ENCODE measurements at places on chromosomes 3 and 15.

DNA sequence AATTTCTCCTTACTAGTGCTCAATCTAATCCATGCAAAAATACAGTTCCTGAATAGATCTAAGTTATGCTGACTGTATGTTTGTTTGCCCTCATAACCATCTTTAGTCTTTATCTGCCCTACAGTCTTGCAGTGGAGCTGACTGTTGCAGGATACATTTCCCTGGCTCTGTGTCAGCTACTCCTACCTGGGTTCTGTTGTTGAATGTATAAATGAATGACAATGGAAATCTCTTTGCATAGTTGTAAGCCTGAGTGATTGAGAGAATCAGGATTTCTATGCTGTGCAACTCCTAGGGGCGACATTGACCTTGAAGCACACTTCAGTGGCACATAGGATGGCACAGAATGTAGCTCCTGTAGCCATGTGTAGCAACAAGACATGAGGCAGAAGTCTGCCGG is 16.0 kb upstream of the ZBBX start:
- DNase-seq, result no peak

DNA sequence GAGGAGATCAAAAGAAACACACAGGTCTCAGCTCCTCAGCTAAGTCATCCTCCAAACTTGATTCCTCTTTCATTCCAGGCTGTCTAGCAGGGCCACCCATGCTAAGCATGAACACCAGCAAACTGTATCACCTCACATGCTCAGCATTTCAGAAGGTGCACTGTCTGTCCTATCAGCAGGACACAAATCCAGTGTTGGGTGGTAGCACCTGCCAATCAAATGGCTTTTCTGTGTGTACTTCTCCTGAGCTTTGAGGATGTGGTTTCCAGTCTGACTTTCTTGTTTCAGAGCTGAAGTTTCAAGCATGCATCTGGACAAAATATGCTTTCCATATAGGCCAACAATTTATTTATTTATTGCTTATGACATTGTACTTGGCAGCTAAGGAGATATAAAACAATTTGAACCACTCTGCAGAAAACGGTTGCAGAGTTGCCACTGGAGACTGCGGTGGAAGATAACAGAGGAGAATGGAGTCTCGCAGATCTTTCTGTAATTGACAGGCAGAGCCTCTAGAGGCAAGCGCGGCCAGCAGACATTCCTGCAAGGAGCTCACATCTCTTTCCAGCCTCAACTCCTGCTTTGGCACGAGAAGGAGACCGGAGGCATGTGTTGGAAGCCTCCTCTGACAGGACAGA is 167.1 kb upstream of the WNT5A start:
- DNase-seq, result no peak

GRCh38 chr3:141646760-141647561 is 91.1 kb upstream of the RNF7 start:
- DNase-seq, result no peak

DNA sequence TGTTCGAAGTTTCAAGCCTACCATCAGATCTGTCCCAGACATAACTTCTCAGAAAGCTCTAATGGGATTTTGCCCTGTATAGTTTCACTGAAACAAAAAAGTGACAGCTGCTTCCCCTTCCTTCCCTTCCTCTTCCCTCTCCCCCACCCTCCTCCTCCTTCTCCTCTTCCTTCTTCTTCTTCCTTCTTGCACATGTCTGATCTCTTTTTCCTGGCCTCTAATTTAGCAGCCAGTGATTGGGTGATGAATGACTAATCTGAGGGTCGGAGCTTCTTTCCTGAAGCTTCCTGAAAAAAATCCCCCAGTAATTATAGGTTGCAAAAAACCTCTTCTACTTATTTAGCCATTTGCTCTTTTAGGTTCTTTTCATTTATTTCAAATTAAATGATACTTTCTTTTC is 168.7 kb downstream of the POTEB3 start:
- no peak for DNase-seq

- DNase-seq, result no peak
Measured at GRCh38 chr15:25731411-25731810, 131.7 kb downstream of the ATP10A start.

DNA sequence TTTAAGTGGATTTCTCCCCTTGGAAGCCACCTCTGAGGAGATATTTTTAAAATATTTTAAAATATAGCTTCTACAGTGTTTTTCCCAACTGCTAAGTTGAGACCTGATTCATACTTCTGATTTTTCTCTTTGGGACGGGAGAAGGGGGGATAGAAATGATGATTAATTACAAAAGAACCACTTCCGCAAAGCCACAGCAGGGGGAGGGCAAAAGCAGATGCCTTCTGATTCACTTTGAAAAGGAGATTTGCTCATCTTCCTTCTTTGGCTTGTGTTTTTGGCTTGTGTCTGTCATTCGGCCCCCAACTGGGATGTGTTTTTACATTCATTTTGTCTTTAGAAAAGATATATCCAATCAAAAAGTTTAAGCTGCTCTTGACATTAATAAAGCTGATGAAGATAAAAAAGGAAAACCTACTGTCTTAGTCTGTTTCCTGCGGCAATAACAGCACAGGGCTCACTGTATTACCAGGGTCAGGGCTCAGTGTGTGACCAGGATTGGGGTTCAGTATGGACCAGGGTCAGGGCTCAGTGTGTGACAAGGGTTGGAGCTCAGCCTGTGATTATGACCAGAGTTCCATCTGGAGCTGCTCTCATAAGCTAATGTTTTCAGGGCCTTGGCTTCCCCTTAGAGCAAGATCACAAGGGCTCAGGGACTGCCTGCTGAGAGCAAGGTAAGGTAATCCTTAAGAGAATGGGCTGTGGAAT is 223.2 kb downstream of the MTHFS start:
- no peak for DNase-seq

DNA sequence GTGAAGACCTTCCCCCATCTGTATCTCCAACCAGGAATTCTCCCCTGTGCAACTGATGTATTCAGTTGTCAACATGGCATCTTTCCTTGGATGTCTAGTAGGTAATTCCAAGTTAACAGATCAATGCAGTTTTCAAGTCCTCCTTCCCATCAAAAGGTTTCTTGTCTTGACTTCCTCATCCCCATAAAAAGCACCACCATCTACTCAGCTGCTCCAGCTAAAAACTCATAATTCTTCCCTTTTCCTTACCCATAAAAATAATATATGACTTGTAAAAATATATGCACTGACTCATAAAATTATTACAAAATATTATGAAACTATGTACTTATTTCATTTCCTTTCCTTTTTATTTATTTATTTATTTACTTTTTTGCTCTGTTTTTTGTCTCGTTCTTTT is 5.0 kb upstream of the CAND2 start:
- DNase-seq, result no peak

DNA sequence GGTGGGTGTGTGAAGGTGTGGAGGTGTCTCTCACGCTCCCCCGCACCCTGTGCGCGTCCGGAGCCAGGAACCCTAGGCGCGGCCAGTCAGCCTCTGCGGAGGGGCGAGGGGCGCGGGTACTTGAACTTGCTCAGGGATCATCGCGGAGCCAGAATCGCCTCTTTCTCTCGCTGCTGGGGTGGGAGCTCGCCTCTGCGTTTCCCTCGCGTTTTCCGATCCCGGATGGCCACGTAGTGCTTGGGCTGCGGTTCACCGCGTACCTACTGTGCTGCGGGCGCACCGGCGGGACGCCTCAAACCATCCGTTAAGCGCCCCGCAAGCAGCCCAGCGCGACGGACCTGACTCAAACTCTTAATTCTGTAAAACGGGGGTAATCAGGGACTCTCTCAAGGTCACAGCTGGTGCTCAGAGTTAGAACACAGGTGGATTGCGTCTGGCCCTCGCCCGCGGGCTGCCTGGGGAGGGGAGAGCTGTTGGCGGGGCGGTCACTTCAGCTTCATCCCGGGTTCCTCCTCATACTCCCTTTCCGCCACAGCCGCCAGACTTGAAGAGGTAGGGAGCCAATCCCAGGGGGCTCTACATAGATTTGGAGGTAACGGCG is 686 bp downstream of the MYRIP start:
- DNase-seq, result no peak

- DNase-seq, result no peak
Measured at GRCh38 chr3:70871909-70872656, 559.6 kb upstream of the MDFIC2 start.

DNA sequence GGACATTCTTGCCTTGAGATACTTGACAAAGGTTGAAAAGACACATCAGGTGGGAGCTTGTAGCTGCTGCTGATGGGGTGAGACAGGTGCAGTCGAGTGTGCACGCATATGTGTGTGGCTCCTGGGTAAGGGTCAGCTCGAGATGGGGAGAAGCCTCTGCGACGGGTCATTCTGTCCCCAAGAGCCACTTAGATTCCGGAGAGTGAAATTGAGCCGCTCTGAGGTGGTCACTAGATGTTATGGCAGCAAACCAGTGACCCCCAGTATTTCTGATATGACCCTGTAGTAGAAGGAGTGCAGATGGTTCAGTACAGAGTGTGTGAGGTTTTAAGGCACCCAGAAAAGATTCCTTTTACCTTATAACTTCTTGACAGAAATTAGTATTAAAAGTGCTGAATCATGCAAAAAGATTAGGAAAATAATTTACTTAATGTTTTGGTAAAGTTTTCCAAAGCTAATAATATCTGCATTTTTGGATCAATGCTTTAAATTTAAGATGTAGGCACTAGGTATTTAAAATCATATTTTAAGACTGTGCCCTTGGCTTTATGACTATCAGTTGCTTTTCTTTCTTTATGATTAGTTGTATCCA is 241.9 kb upstream of the TOPAZ1 start:
- no peak for DNase-seq

DNA sequence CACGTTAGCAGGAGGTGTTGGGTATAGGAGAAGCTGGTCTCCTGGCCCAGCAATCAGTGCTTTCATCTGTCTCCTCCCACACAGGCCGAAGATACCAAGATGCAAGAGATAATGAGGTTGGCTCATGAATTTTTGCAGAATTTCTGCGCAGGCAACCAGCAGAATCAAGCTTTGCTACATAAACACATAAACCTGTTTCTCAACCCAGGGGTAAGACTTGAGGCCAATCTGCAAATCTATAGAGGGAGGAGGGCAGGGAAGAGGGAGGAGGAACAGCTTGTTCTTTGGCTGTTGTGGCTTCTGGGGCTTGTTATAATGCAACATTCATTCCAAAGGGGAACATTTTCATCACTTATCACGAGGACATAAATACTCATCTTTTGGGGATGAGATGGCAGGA is 195.3 kb downstream of the ITPR1 start:
- DNase-seq, result no peak

DNA sequence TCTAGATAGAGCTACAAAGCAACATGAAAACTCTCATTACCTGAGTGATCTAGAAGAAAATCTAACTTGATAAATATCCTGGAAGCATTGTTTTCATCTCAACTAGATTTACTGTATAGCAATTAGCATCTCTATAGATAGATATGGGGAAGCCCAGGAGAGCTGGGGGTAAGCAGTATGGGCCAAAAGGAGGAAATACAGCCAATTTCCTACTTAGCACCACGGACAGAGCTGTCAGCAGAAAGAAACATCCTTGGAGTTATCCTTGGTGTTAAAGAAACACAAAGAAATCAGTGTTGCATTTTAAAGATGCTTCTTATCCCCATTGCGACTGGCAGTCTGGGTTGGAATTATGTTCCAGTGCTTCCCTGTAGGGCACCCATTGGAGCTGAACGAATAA is 126.2 kb downstream of the TIGIT start:
- DNase-seq, result no peak

DNA sequence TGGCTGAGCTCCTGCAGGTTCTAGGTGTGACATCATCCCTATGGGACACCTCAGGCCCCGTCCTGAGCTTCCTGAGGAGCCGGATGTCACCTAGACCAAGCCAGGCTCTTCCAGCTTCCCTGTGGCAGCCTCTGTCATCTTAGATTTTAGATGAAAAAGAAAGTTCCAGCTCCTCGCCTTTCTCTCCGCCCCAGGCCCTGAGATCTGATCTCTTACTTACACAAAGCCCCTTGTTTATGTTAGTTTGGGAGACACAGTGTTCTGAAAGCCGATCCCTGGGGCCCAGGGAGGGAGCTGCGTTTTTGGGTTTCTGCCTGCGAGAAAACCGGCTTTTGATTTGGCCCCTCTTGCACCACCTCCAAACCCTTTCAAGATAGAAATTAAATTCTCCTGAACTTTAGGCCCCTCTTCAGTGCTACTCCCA is 40.2 kb upstream of the FAM107A start:
- no peak for DNase-seq

GRCh38 chr15:66680502-66680901 is 21.5 kb upstream of the SMAD6 start:
- no peak for DNase-seq

- DNase-seq, result no peak
Measured at GRCh38 chr3:29591579-29591978, 310.7 kb downstream of the RBMS3 start.

- no peak for DNase-seq
Measured at GRCh38 chr15:83200589-83200988, 7.0 kb downstream of the HDGFL3 start.

- no peak for DNase-seq
Measured at GRCh38 chr15:29674661-29675533, 147.4 kb downstream of the TJP1 start.

GRCh38 chr3:94573337-94573736 is 510.5 kb downstream of the NSUN3 start:
- DNase-seq, result no peak
